Naive thymus-derived CD4-positive, alpha-beta T cell (primary cell): ENCODE measurements at places on chromosomes 2 and 18. TPM values are rescaled to one million over a fixed set of nuclear protein-coding genes. Genes with fewer than 3 reads are reported as not detected.

GRCh38 chr2:138086576-138086975, 122.3 kb downstream of the HNMT start:
- no peaks in the 10 kb centered on the region for H3K36me3 ChIP-seq
- no peak for DNase-seq

- no peaks in the 10 kb centered on the region for H3K36me3 ChIP-seq
- no peak for DNase-seq
- no peak overlapping the region for H3K27ac ChIP-seq
- no peak overlapping the region for H3K4me3 ChIP-seq
- H3K4me1 ChIP-seq, result peaks cover 6% of the 10 kb centered on the region
- no peaks in the 10 kb centered on the region for H3K27me3 ChIP-seq
Measured at GRCh38 chr2:65026154-65026553, 30.1 kb upstream of the CEP68 start.

- no peak for DNase-seq
- H3K4me3 ChIP-seq, result no peak overlapping the region
- H3K27ac ChIP-seq, result no peak overlapping the region
- H3K4me1 ChIP-seq, result no peaks in the 10 kb centered on the region
- H3K36me3 ChIP-seq, result no peaks in the 10 kb centered on the region
- H3K27me3 ChIP-seq, result no peaks in the 10 kb centered on the region
Measured at GRCh38 chr18:36933552-36933951, 104.6 kb downstream of the KIAA1328 start.

GRCh38 chr18:49250816-49251388, 209.5 kb downstream of the DYM start:
- H3K4me1 ChIP-seq, result no peaks in the 10 kb centered on the region
- no peak for DNase-seq
- H3K4me3 ChIP-seq, result no peak overlapping the region
- no peaks in the 10 kb centered on the region for H3K27me3 ChIP-seq

The GAREM2 gene
- total RNA-seq, result 4.9 TPM

The CLEC4F gene
- 0.19 TPM for total RNA-seq

The SSB gene
- total RNA-seq, result 91.3 TPM

The CRYGC gene
- not detected in 2 replicates for total RNA-seq
